Right hindlimb (tissue), 1 donor: ENCODE measurements at places on chromosomes 4 and X.

- no peak for DNase-seq
Observed at GRCh38 chr4:95283320-95283719, 265.5 kb downstream of the UNC5C start.

DNA sequence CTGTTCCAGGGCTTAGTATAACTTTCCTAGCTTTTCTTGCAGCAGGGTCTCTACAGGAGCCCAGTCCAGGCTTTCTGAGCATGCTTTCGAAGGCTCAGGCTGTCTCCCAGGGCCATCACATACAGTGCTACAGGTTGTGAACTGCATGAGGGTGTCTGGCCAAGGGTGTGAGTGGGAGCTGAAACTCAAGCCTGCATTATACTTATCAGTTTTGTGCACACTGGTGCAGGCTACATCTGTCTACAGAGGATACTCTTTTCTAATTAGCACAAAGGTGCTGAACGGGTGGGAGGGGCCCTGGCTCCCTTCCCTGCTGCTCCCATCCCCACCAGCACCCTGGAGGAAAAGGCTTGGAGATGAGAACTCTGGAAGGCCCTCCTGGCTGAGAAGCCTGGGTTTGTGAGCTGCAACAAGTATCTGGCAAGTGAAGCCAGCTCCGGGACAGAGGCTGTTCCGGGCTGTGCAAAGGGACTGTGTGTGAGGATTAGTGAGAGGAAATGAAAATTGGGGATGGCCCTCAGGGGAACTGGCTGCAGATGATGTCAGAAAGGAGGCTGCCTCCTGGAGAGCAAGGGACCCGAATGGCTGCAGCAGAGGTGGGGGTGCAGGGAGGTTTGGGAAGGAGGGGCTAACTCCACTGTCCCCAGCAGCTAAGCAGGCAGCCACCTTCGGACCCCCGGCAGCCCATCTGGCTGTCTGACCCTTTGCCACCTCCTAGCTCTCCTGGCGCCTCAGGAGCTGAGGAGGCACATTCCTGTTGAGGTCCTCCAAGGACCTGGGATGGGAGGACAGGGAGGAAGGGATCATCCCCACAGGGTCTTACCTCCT is 68.5 kb downstream of the EFNB1 start:
- peak; percentile 66 for DNase-seq

DNA sequence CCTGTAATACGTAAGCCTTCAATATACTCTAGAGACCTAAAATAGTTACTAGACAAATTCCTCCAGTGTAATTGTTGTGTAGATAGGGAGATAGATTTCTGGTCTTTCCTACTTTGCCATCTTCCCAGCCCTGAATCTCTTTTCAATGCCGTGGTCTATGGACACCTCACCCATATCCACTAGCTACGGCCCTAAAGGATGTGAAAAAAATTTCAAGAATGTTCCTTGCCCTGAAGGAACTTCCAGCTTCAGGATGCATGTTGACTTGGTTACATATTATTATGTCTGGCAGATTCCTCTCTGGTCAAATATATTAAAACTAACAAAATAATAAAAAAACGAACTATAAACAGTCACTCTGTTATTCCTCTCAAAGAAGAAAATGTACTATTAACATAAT is 52.4 kb upstream of the TSPAN5 start:
- DNase-seq: no peak

DNA sequence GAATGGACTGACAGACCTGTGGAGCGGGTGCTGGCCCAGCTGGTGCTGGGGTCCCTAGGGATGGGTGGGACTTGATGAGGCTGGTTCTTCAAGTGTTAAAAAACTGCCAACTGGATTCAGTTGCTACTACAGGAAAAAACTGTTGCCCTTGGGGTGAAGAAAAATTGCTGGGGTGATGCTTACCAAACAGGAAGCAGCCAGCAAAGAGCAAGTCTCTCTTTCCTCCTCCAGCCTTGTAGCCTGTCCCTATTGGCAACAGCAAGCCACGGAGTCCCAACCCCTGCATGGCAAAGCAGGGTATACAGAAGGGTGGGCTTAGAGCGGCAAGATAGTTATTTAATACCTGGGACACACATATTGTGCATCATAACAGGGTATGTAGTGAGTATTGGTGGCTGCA is 60.1 kb upstream of the ATP8A1 start:
- DNase-seq: no peak

DNA sequence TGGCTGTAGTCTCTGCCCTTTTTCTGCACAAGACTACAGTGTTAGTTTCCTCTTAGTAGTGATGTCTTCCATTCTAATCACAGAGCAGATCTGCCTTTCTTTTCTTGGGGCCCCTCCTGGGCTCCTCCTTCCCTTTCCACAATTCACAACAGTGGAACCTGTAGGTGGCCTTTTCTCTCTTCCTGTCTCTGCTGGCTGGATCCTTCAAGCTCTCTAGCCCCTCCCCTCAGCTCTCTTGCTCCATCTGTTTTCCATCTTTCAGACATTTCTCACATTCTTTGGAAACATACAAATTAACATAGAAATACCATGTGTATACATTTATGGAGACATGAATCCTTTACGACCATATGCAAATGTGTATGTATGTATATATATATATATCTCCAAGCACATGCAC is 304 bp upstream of the SPIN2A start:
- DNase-seq: no peak
